Stimulated activated CD4-positive, alpha-beta T cell treated with anti-CD3 and anti-CD28 coated beads, Interleukin-4, amount 100 ng/mL, for 24 hours (primary cell): ENCODE measurements at places on chromosomes 2 and 18.

- DNase-seq: no peak
Observed at GRCh38 chr18:61900504-61901281, 7.9 kb upstream of the RNF152 start.

DNA sequence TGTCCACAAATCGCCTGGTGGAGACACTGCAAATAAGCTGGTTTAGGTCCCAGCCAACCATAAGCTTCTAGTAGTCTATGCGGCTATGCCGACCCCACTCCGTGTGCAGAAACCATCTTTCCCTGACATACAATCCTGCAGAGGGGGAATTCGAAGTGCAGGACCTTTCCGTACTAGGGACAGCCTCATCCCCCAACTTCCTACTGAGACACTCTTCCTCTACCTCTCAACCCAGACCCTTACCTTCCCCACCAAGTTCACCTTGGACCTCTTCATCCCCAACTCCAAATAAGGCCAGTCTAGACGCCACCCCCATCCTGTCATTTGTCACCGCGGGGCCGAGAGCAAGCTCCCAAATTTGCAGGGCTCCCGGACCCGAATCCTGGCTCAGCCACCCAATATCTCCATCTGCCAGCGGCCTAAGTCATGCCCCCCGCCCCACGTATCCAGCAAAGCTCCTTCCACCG lies 496 bp downstream of the SUCLG1 start:
- DNase-seq: peak; percentile 20

GRCh38 chr2:233867993-233868532 lies at the start of gene MSL3B:
Gene MSL3B (minus strand): TSS chr2:233868386.
- DNase-seq: peak; percentile 53

GRCh38 chr2:217807025-217807424 lies 195.8 kb downstream of the TNS1 start:
- no peak for DNase-seq

DNA sequence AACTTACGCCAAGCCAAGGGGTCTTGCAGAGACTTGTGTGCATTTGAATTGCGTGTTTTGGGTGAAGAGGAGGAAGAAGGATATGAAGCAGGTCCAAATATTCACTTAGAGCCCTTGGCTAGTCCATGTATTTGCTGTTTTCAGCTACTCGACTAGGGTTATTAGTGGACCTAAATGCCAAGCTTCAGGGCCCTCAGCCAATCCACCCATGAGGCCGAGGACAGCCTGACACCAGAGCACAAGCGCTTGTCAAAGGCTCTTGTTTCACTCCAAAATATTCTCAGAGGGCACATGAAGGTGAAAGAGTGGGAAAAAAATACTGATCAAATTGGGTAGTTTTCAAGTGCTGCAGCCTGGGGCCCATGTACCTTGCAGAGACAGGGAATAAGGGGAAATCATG lies 174.8 kb upstream of the ACAA2 start:
- DNase-seq: no peak

DNA sequence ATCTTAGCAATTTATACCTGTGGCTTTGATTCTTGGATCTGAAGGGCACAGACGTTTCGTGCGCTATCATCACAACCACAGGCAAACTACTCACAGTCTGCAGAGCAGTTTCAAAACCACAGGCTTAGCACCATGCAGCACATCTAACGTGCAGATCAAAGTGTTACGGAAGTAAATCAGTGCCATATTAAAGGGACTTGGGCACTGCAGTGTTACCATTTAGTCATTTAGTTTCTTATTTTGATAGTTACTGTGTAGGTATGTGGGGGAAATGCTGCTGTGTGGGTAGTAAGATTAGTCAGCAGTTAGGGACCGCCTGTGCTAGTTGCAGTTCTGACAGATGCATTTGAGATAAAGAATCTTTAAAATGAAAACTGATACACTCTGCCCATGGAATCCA lies 384.0 kb downstream of the NBAS start:
- DNase-seq: peak; percentile 82

GRCh38 chr2:217907266-217907665 lies 95.5 kb downstream of the TNS1 start:
- no peak for DNase-seq

DNA sequence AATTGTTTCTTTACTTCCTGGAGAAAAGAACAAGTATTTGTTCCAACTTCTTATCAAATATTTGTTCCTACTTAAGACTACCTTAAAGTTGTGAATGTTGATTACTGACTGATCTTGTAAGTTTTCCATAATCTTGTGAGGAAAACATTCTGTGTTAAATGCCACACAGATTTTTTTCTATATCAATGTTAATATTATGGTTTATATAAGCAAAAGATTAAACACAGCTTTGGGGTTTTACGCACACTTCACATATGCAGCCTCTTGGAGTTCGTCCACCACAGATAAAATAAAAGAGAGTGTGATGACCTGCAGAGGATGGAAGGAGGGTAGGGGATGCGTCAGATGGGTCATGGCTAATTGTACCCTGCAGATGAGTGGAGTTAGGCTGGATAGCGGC lies 780.0 kb upstream of the SALL3 start:
- DNase-seq: no peak

DNA sequence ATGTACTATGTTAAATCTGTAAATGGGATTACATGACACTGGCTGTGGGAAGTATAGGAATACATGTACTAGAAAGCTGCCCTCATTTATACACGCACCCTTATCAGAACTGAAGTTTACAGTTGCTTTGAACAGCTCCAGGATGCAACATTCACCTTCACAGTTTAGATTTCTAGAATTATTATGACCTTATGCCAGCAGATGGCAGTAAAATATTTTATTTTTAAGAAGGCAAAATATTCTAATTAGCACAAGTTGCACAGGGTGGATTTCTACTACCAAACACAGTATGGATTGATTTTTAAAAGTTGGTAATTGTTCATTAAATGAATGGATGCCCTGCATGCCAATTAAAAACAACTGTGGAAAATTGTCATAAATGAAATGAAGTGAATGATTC lies 670.4 kb downstream of the KCNJ3 start:
- no peak for DNase-seq

GRCh38 chr18:76662626-76663025 lies 159.7 kb upstream of the ZNF236 start:
- DNase-seq: no peak

- no peak for DNase-seq
Observed at GRCh38 chr2:170917957-170918356, 11.1 kb upstream of the GORASP2 start.

DNA sequence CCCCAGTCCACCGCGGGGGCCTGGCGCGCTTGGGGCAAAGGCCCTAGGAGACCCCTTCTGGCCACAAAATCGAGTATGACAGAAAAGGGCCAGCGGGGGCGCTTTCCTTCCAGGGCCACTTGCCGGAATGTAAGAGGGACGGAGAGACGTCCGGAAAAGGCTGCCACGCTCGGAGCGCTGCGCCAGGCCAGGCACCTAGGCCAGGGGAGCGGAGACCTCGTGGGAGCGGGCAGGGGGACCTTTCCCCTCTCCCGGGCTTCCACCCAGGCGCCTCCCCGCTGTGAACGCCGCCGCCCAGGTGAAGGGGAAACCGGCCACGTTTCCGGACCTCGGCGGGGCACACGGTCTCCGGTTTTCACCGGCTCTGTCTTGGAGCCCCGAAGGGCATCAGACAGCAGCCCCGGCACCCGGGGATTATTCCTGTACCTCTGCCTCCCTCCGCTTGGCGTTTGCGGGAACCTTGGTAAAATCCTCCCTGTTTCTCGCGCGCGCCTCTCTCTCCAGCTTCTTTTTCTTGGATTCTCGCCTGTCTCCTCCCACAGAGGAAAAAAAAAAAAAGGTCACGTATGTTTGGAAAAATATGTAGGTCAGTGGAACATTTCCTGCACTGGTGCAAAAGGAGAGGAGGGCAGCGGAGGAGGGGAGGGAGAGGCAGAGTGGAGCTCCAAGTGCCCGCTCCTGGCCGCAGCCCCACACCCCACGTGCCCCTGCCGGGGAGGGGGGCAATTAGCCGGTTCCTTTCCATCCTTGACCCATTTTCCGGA lies 1.2 kb upstream of the NPAS2 start:
- no peak for DNase-seq

GRCh38 chr18:66395671-66396218 lies 208.1 kb downstream of the CDH19 start:
- DNase-seq: no peak

- no peak for DNase-seq
Observed at GRCh38 chr2:134247679-134248078, 6.2 kb upstream of the MGAT5 start.

- no peak for DNase-seq
Observed at GRCh38 chr2:199589306-199589705, 131.6 kb upstream of the SATB2 start.

GRCh38 chr18:415617-416612 lies 84.6 kb downstream of the COLEC12 start:
- DNase-seq: no peak

DNA sequence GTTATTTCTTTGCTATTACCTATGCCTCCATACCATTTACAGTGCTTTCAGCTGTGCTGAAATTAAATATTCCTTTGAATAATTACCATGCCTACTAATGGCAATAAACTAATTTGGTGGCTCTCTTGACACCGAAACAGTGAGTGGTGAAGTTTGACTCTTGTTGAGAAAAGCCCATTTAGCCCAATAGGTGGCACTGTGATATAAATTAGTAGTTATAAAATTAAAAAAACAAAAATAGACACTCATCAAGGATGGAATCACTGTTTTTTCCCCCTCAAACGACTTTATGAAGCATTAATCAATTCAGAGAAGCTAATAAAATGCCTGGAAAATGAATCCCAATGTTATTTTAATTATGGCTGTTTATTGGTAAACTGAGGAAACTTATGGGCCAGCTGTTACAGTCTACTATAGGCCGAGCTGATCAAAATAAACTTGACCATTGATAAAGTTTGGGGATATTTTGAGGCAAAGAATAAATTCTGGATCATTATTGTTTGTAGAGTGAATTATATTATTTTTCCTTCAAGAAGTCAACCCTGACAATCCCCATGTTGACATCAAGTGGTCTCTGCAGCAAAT lies 339.6 kb downstream of the TRIB2 start:
- no peak for DNase-seq

DNA sequence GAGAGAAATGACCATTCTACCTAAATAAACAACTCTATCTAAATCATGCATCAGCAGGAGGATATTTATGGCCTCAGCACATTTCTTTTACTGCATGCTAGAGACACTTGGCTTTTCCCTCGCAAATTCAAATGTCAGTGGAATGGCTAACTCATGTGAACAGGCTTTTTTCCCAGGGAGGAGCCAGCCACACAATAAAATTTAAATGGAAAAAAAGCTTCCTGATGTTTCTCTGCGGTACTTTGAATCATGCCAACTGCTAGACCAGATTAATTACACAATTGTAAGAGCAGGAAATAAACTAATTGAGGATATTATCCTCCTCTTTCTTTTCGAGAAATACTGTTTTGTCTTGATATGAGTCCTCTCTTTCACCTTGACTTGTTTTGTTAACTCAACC lies 676.3 kb downstream of the IRS1 start:
- no peak for DNase-seq

DNA sequence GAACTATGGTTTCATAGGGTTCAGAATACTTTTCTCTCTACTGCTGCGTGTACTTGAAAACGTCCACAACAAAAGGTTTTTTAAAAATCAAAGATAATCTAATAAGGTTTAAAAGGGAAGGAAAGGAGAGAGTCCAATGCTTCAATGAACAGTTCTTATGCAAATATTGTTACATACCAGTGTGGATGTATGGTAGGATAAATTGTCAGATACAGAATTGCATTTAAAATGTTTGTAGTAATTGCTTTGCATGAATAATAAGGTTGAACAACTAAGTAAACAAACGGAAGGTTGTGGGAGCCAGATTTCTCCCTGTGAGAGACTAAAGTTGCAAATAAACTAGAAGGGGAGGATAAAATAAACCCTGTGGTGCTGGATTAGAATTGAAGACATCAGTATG lies 53.8 kb upstream of the RBBP8 start:
- DNase-seq: no peak

GRCh38 chr18:76564117-76564516 lies 69.1 kb upstream of the ZNF516 start:
- DNase-seq: no peak

GRCh38 chr2:187842978-187843847 lies 289.0 kb upstream of the TFPI start:
- DNase-seq: no peak

- no peak for DNase-seq
Observed at GRCh38 chr2:133503927-133504326, 64.3 kb downstream of the NCKAP5 start.

DNA sequence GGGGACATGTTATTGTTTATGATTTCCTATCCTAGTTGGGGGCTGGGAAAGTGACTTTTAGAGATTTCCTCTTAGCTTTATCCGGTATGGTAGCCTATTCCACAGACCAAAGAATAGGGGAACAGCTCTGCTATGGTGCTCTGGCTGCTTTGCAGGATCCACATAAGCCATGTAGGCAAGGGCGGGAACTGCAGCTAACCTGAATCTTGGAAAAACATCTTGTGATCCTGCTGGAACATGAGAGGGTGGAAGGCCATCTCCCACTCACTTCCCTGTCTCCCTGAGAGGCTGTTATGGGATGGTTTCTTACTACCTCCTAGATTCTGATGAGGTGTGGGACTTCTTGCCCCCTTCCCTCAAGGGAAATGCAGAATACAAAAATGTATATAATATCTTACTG lies 2.0 kb upstream of the DARS1 start:
- no peak for DNase-seq

DNA sequence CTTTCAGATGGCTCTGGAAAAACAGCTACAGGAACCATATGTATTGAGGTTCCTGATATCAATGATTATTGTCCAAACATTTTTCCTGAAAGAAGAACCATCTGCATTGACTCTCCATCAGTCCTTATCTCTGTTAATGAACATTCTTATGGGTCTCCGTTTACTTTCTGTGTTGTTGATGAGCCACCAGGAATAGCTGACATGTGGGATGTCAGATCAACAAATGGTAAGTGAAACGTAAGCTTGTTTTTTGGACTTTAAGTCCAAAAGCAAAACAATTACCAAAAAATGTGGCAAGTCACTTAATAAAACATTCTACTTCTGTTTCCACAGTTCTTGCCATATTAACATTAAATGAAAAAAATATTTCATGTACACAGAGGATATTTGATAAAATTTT lies 26.8 kb downstream of the DSG4 start:
- DNase-seq: no peak

DNA sequence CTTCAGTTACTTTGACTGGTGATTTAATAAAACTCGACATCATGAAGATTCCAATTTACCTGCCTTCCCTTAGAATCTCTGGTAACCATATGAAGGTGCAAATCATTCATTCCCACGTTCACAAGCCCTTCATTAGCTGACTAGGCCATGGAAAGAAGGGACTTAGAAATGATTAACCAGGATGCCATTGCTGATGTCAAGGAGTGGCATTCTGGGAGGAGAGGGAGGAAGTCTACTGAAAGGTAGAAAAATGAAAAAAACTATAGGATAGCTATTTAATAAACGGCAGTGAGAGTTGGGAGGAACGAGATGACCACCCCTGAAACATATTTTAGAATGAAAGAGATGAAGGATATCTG lies 1.4 kb downstream of the ATIC start:
- no peak for DNase-seq

DNA sequence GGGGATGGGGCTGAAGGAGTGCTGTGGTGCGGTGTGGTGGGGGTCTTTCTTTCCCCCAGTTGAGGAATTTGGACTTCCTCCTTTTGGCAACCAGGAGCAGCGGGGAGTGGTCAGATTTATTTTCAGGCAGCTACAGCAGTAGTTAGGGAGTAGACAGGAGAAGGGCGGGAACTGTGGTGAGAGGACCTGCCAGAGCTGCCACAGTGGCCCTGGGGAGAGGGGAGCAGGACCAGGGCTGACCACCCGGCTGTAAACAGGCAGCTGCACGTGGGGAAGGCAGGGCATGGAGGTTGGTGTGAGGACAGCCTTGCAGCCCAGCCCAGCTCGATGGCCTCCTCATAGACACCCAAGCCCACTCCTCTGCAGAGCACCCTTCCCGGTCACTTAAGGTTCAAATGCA lies 197.2 kb downstream of the GLI2 start:
- no peak for DNase-seq

- DNase-seq: no peak
Observed at GRCh38 chr2:207499114-207499513, 30.6 kb upstream of the CREB1 start.
